ENCODE measurements at places on chromosomes 4 and X. TPM values are rescaled to one million over a fixed set of nuclear protein-coding genes. Genes with fewer than 3 reads are reported as not detected.

GRCh38 chr4:139655116-139655515 lies 10.5 kb upstream of the MGST2 start:
- DNase-seq = no peak

- DNase-seq = no peak
Observed at GRCh38 chr4:8472689-8473197, 32.2 kb downstream of the TRMT44 start.

DNA sequence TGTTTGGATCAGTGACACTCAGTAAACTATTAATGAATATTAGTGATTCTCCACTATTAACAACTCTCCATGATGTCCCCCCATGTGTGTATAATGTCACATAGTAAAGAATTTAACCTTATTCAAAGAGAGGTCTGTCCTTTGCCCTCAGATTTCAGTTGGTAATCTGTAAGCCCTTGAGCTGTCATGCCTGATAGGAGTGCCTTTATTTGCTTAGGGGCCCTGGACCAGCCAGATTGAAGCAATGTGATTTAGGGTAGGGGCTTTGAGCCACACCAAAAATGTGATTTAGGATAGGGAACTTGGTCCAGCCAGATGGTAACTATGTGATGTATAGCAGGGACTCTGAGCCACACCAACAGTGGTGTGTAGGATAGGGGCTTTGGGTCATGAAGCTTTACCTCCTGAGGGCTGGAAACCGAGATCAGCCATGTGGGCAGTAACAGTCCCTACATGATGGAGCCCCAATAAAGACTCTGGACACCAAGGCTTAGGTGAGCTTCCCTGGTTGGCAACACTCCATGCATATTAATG lies 44.3 kb upstream of the PAGE4 start:
- DNase-seq = no peak

GRCh38 chr4:131547506-131547981 lies 1601.5 kb upstream of the PCDH10 start:
- DNase-seq = no peak

The USP17L19 gene
- polyA plus RNA-seq = not detected

GRCh38 chr4:123856689-123857545 lies 460.3 kb downstream of the SPRY1 start:
- DNase-seq = peak; percentile 36

GRCh38 chr4:126991965-126992364 lies 640.8 kb upstream of the INTU start:
- no peak for DNase-seq

The ADH1A gene
- polyA plus RNA-seq = not detected

GRCh38 chrX:3529466-3530010 lies 183.1 kb upstream of the MXRA5 start:
- DNase-seq = no peak

The DKK2 gene
- 0.05 TPM for polyA plus RNA-seq

GRCh38 chr4:87057835-87058355 lies 123.1 kb downstream of the AFF1 start:
- no peak for DNase-seq

DNA sequence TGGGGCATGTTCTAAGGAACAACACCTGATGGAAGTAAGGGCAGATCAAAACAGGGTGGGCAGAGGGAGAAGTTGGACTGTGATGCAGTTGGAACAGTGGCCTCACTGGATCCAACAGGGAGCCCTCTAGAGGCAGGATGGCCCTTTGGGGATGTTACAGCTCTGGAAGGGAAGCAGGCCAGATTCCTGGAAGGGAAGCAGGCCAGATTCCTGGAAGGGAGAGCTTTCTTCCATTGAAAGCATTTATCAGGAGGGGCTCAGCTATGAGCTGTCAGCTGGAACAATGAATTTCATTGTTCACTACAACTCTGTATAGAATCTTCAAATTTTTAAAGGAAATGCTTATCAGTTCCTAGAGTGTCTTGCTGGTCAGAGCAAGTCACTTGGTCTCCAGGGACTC lies 17.7 kb downstream of the IL15 start:
- peak; percentile 54 for DNase-seq

DNA sequence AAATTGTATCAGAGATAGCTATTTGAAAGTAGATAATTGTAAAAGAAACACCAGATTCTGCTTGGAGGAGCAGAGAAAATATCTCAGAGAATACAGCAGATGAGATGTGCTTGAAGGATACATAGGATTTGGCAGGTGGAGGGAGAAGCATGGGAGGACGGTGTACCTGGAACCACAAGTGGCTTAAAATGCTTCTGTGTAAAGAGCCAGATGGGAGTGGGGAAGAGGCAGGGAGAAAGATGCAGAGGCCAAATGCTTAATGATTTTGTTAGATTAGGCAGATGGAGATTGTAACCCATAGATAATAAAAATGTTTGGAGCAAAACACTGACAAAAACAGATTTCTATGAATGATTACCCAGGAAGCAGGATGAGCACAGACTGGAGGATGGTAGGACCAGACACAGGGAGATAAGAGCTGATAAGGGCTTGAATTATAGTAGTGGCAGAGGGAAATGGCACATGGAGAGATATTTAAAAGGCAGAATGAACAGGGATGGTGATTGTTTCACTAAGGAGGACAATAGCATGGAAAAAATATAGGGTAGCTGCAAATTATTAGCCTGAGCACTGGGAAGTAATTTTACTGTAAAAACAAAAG lies 145.7 kb upstream of the TBC1D9 start:
- no peak for DNase-seq

The CPZ gene
- 7.5 TPM for polyA plus RNA-seq

GRCh38 chrX:152444338-152444737 lies 6.8 kb downstream of the GABRA3 start:
- no peak for DNase-seq

- no peak for DNase-seq
Observed at GRCh38 chr4:177902386-177902785, 460.1 kb upstream of the AGA start.

DNA sequence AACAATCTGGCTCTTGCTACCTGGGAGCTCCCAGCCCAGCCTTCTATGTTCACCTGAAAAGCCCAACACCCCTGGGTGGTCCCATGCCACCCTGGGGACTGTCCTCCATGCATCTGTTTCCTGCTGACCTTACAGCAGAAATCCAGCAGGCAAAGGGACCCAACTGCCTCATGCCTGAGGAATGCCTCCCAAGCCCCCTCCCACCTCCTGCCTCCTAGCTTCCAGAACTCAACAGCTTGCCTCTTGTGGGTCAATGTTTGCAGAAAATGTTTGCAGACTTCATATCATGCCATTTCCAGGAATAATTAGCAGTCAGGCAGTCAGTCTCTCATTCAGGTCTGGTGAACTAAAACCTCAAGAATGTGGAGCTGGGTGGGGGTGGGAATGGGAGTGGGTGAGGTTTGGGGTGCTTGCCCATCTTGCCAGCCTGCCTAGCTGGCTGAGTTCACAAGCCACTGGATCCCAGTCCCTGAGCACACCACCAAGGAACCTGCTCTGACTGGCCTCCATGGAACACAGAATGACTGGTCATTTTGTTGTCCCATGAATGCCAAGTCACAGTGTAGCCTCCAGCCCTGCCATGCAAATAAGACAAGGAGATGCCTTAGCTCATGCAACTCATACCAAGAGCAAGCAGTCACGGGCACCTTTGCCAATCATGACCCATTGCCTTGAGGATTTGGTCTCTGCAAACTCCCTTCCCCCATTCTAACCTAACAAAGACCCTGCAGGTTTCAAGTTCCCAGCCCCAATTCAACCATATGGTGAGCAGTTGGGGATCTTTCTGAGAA lies 12.1 kb upstream of the PLAC1 start:
- peak; percentile 86 for DNase-seq

DNA sequence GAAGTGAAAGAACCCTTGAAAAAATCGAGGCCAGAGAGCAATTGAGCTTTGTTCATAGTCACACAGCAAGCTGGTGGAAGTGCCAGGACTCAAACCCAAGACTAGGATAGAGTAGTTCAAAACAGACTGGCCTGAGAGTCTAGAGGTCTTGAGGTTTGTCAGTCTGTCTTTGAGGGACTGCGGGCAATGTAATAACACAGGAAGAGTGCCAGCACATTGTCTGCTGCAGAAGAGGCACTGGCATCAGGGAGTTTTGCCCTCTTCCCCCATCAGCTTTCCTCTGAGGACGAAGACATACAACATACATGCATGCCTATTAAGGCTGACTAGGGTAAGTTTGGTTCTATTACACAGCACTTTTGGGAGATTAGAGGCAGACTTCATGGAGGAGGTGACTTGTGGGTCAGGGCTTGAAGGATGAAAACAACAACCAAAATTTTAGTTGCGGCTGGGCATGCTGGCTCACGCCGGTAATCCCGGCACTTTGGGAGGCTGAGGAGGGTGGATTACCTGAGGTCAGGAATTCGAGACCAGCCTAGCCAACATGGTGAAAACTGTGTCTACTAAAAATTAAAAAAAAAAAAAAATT lies 64.1 kb upstream of the LAS1L start:
- no peak for DNase-seq

The GYPE gene
- polyA plus RNA-seq = 1.00 TPM

GRCh38 chrX:7120878-7121219 lies 26.7 kb upstream of the STS start:
- peak; percentile 44 for DNase-seq

DNA sequence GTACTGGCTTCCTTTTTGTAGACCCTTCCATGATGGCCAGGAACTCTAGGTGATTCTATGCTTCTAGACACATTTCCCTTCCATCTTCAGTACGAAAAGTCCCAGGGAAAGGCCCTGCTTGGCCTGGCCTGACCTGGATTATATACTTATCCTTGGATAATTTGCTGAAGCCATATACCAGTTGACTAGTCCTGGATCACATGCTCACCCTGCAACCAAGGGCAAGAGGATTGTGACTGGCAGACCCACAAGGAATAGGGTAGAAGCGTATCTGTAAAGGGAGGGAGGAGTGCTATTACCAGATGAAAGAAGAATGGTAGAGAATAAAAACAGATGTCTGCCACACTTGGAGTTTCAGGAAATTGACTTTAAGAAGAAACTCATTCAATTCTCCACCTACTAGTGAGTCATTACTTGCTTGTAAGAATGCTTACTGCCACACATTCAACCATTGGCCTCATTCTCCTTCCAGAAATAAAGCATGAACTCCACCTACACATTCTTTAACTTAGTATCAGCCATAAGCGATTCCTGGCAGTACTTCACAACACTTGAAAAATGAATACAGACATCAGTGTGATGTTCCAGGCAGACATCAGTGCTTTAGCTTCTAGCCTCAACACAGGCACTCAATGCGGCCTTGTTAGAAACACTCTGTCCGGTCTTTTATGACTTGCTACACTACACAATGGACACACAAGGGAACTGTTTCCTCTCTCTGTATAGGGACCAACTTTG lies 141.8 kb downstream of the CBR4 start:
- DNase-seq = no peak

The CDKL2 gene
- 0.46 TPM for polyA plus RNA-seq

GRCh38 chr4:78945651-78946179 lies 6.5 kb upstream of the PAQR3 start:
- no peak for DNase-seq

DNA sequence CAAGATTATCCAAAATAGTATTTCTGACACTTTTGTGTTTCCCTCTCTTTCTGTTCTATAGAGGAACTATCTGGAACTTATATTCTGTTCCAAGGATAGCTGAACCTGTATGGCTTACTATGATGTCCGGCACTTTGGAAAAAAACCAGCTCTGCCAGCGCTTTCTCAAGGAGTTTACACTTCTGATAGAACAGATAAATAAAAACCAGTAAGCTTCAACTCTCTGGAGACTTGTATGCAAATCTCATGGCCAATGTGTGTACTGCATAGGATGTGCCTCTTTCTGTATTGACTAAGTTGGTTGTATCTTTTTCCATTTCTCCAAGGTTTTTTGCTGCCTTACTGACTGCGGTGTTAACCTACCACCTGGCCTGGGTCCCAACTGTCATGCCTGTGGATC lies 92.5 kb downstream of the FNIP2 start:
- DNase-seq = no peak
